CD4-positive, alpha-beta T cell treated with Interferon gamma for 1 hour (primary cell): ENCODE measurements at places on chromosomes 1 and 21.

- DNase-seq = no peak
Observed at GRCh38 chr1:34245967-34246366, 69.3 kb downstream of the C1orf94 start.

GRCh38 chr1:38102636-38103035 is 56.0 kb upstream of the POU3F1 start:
- no peak for DNase-seq

DNA sequence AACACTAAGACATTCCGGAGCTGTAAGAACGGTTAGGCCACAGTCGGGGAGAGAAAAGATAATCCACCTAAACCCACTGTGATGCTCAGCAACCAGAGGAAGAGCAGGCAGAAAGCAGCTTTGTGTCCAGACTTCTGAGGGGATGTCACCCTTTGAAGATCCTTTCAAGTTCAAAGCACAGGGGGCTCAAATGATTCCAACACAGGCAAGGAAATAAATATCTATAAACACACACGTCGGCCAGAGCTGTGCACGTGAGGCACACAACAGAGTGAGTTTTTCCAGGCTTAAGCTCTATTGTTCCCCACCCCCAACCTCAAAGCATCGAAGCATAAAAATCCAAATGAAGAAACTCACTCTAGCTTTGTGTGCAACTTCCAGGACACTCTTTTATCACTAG is 479.0 kb downstream of the DISC1 start:
- DNase-seq = no peak

GRCh38 chr1:51219022-51219421 is 17.1 kb upstream of the RNF11 start:
- no peak for DNase-seq

DNA sequence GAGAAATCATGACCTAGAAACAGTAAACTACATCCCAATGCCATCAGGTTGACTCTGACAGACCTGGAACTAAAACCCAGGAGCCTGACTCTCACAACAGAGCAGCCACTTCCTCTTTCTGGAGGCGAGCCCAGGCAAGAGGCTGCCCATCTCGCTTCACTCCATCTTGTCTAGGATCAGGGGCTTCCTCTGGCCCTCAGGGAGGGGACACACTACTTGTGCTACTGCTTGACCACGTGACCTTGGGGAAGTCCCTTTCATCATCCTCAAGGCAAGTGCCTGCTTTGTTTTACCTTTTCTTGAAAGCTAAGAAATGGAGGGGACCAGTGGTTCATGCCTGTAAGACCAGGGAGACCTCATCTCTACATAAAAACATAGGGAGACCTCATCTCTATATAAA is 2.6 kb upstream of the TENT5B start:
- peak; percentile 32 for DNase-seq

DNA sequence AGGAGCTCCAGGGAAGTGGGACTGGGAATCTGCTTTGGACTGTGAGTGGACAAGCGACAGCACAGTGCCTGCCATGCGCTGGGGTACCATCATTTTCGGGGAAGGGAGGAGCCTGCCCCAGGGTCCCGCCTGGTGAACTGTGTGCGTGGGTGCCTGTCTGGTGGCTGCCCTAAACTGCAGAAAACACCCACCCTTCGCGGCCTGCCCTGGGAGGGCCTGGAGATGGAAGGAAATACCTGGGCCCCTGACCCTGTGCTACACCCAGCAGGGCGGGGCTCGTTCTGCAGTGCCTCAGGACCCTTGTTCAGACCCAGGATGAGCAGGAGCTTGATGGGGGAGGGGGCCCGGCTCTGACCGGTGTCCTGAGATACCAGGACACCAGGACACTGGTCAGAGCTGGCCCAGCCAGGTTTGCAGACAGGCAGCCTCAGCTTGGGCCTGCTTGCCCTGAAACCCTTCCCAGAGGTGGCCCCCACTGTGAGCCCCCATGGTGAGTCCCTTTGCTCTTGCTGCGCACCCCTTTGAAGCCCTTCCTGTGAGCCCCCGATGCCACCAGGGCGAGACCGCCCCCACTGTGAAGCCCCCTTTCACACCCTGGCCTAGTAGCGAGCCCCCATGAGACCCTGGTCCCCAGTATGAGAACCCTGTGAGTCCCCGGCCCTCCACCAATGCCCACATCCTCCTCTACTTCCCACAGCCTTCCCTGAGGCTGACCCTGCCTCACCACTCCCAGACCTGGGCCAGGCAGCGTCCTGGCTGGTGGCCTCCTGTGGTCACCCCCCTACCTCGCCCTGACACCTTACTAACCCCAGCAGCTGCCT is 2.6 kb downstream of the GJC2 start:
- no peak for DNase-seq

DNA sequence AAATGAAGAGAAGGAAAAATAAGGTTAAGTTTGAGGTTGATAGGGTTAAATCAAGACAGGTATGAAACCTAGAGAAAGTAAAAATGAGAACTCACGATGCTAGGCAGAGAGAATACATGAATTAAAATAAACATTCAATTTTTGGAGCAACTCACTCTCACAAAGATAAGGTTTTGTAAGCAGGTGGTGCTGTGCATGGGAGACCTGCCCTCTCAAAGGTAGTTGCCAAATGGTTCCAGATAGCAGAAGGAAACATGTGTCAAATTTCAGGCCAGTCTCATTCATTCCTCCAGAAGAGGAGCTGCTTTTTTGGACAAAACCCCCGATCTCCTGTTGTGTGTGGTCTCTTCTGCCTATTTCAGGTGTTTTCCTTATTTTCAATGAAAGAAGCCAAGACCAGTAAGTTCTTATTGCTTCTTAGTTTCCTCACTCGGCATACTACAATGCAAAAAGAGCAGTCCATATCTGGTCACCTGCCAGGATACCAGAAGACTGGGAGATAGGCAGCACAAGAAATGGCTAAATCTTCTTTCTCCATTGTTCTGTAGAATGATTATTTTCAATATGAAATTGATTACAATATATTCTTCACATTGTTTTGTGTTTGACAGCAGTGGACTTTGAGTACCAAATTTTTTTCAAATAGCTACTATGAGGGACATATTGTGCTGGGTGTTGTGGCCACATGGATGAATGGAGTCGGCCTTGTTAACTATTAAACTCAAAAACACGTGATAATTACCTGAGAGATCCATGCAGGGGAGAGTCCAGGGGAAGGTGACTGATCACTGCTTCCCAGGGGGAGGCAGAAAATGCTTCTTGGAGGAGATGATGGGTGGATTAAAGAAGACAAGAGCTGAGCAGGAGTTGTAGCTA is 3.6 kb downstream of the CR1L start:
- no peak for DNase-seq

GRCh38 chr1:84370266-84370665 is 28.0 kb upstream of the DNASE2B start:
- no peak for DNase-seq

DNA sequence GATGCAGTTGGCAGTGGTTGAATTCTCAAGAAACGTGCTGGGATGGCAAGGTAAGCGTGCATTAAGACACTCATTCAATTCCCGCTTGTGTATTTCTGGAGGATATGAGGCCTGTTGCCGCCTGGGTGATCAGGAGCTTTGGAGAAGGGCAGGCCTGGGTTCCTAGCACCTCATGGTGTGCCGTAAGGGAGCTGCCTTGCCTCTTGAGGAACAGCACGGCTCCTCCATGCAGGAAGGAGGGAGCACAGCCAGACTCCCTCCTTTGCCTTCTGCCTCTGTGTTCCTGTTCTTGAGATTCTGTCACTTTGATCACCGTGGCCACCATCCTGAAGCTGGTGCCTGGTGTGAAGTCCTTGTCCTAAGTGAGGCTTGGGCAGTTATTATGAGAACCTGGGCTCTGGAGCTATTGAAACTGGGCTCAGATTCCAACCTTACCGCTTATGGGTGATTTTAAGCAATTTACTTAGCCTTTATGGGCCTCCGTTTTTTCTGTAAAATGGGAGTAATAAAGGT is 18.3 kb downstream of the SLFNL1 start:
- DNase-seq = no peak

DNA sequence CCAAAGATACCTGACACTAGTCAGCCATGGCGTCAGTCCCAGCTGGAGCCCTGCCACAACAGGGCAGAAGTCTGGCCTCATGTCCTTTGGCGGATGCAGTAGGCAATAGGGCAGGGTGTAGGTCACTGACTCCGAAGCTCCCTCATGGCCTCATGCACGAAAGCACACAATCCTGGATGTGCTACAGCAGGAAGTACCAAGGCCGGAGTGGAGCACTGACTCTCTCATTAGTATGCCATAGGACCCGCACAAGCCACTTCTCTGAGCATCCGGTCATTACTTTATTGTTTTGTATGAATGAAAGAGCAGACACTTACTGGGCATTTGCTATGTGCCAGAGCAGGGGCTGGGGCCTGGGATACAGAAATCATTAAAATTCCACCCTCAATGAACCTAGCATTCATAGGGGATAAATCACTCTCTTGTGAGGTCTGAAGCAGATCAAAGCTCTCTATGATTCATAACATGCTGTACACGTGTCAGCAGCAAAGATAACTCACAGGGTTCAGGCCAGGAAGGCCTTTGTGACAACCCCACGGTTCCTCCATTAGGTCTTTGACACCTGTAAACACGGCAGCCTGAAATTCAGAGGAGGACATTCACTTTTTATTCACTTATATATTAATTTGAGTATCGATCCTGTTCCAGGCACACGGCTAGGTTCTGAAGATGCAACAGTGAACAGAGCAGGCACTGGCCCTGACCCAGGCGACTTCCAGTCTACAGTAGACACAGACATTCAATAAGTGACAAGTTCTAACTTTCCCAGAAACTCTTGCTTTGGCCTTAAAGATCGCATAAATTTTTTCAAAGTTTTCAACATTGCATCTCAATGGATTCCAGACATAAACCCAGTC is 357.9 kb upstream of the USP24 start:
- DNase-seq = no peak

- no peak for DNase-seq
Observed at GRCh38 chr21:41731081-41731480, 35.8 kb downstream of the RIPK4 start.

- no peak for DNase-seq
Observed at GRCh38 chr1:235919833-235920441, 53.2 kb upstream of the LYST start.

DNA sequence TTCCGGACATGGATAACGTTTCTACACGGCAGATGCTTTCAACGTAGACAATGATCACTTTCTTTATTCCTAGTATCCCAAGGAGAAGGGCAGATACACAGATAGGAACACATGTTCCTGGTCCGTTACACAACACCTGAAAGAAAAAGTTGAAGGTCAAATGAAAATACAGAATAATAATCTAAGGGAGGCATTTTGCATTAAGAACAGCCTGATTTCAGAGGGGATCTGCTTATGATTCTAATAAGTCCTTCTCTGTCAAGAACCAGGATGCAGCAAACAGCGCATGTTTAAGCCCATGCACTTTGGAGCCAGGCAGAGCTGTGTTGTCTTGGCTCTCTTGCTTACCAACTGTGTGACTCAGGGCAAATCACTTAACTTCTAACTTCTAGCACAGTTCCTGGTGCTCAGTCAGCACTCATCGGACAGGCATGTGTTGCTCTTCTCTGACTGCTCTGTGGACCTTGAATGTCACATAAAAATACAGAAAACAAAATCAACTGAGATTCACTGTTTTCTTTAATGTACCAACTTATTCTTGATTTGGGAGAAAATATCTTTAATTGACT is 56.3 kb upstream of the CNN3 start:
- no peak for DNase-seq

- DNase-seq = no peak
Observed at GRCh38 chr1:41639332-41639936, 155.0 kb upstream of the EDN2 start.

GRCh38 chr1:79497193-79497773 is 490.8 kb upstream of the ADGRL4 start:
- no peak for DNase-seq

GRCh38 chr1:184162281-184162680 is 110.8 kb downstream of the TSEN15 start:
- DNase-seq = no peak

DNA sequence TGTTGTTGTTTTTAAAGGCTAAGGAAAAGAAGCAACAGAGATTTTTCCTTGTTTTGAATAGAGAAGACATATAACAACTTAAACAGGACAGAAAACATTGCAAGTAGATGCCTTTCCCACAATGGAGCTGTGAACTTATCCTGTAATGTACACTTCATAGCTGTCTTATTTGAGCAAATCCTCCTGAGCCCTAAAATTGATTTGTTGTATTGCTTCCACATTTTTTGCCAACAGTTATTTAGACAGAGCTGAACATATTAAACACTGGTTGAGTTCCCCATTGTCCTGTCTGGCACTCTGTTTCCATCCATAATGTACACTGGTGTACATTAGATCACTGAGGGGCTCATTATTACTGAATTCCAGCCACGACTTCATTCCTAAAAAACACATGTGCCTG is 32.2 kb downstream of the CACHD1 start:
- DNase-seq = no peak

DNA sequence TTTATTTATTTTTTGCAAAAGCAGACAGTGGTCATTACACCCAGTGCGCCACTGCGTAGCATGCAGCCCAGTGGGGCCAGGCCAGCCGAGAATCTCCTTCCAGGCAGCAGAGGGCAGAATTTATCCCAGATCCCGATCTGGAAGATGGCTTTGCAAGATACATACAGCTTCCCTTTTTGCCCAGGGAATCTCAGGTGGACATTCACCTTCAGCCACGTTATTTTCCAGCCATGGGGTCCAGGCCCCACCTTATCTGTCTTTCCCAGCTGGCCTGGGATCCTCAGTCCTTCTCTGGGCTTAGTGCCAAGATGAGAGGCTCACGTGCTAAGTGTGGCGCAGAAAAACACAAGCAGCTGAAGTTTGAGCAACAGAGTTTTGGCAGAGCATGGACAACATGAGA is 123.6 kb downstream of the AJAP1 start:
- DNase-seq = no peak

DNA sequence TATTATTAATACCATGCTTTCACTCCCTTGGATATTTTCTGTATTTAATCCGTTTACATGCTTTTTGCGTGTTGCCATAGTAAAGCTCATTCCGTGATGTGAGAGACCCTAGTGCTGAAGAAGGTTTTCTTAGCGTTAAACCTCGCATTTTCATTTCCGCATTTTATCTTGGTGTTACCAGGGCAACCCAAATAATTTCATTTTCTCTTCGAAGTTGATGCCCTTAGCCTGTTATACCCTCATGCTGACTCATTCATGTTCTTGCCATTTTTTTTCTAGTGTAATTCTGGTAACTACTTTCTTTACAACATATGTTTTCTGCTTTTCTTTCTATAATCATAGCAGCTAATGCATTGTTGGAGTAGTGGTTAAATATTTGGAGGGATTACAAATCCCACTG is 37.2 kb downstream of the LRRC8C start:
- peak; percentile 34 for DNase-seq

GRCh38 chr1:109191377-109191776 is 22.3 kb upstream of the SARS1 start:
- DNase-seq = no peak
